ENCODE measurements at places on chromosomes 16 and 17. TPM values are rescaled to one million over a fixed set of nuclear protein-coding genes. Genes with fewer than 3 reads are reported as not detected.

Gene CMTM2
- polyA plus RNA-seq = 0.50 TPM

Gene CTU2
- polyA plus RNA-seq = 16.1 TPM

Gene ADAD2
- polyA plus RNA-seq = 4.2 TPM

Gene UBE2O
- 6.1 TPM for polyA plus RNA-seq

Gene RCVRN
- 0.75 TPM for polyA plus RNA-seq

Gene NPIPA2
- 2.1 TPM for polyA plus RNA-seq

Gene BMERB1
- 30.9 TPM for polyA plus RNA-seq

Gene CCL2
- 30.8 TPM for polyA plus RNA-seq

Gene KRTAP3-1
- polyA plus RNA-seq = not detected

Gene SLFN13
- 1.8 TPM for polyA plus RNA-seq

Gene HOXB1
- polyA plus RNA-seq = 0.28 TPM

Gene PRR11
- 1.9 TPM for polyA plus RNA-seq

Gene ZNF18
- polyA plus RNA-seq = 5.4 TPM

Gene SIRT7
- polyA plus RNA-seq = 46.9 TPM

Gene IFT20
- 95.6 TPM for polyA plus RNA-seq

Gene CA7
- polyA plus RNA-seq = not detected

Gene DOK4
- 44.6 TPM for polyA plus RNA-seq

Gene CDH13
- 0.31 TPM for polyA plus RNA-seq

Gene TNFRSF12A
- 20.3 TPM for polyA plus RNA-seq

Gene FBXW10B
- polyA plus RNA-seq = 1.5 TPM

Gene TEKT1
- polyA plus RNA-seq = not detected

Gene HSPB9
- polyA plus RNA-seq = 0.35 TPM

Gene GPR179
- 0.06 TPM for polyA plus RNA-seq

Gene MC1R
- polyA plus RNA-seq = 1.8 TPM

Gene CBX8
- 1.4 TPM for polyA plus RNA-seq

Gene PLD2
- 10.3 TPM for polyA plus RNA-seq

Gene SPN
- 0.75 TPM for polyA plus RNA-seq

Gene TRPV2
- polyA plus RNA-seq = 8.8 TPM

Gene CCL4
- 1.6 TPM for polyA plus RNA-seq

Gene SLC38A8
- polyA plus RNA-seq = 0.08 TPM

Gene DHRS7C
- polyA plus RNA-seq = not detected

Gene ABCA5
- 2.1 TPM for polyA plus RNA-seq

Gene ATP1B2
- polyA plus RNA-seq = 0.90 TPM

Gene ATMIN
- 12.3 TPM for polyA plus RNA-seq

Gene HNF1B
- polyA plus RNA-seq = 7.3 TPM

Gene ADAM11
- polyA plus RNA-seq = not detected

Gene SLFN14
- polyA plus RNA-seq = not detected

Gene BCL6B
- 5.0 TPM for polyA plus RNA-seq

Gene MYCBPAP
- polyA plus RNA-seq = 0.31 TPM

Gene DHRS11
- polyA plus RNA-seq = 11.0 TPM

Gene FBXW10
- polyA plus RNA-seq = 0.35 TPM

Gene CD7
- 8.6 TPM for polyA plus RNA-seq

Gene C17orf78
- polyA plus RNA-seq = not detected

Gene FOXK2
- polyA plus RNA-seq = 15.0 TPM

Gene CDIPT
- polyA plus RNA-seq = 53.9 TPM

Gene KRT28
- not detected for polyA plus RNA-seq

Gene TEKT5
- 0.28 TPM for polyA plus RNA-seq

Gene PPP1R27
- not detected for polyA plus RNA-seq

Gene MFAP4
- polyA plus RNA-seq = 56.4 TPM

Measured in stomach (tissue), 19 donors.